ENCODE measurements at places on chromosomes 12 and 14. TPM values are rescaled to one million over a fixed set of nuclear protein-coding genes. Genes with fewer than 3 reads are reported as not detected.

- H3K27me3 ChIP-seq, result no peaks in the 10 kb centered on the region
- peaks cover 10% of the 10 kb centered on the region for H3K36me3 ChIP-seq
- peak overlapping the region; percentile 47 for H3K27ac ChIP-seq
- no peak overlapping the region for H3K4me3 ChIP-seq
- peaks cover 58% of the 10 kb centered on the region for H3K4me1 ChIP-seq
Measured at GRCh38 chr14:73774241-73774570, 60.0 kb upstream of the PNMA1 start.

The CD4 gene
- total RNA-seq, result 0.64 TPM

The NANOG gene
- total RNA-seq, result not detected

GRCh38 chr14:101109981-101110728 is 206.6 kb upstream of the RTL1 start:
- H3K4me3 ChIP-seq, result no peak overlapping the region
- DNase-seq, result peak; percentile 64
- peaks cover 3% of the 10 kb centered on the region for H3K27me3 ChIP-seq
- H3K4me1 ChIP-seq, result peaks cover 8% of the 10 kb centered on the region
- H3K36me3 ChIP-seq, result no peaks in the 10 kb centered on the region
- peak overlapping the region; percentile 41 for H3K27ac ChIP-seq

- H3K27ac ChIP-seq, result no peak overlapping the region
- DNase-seq, result no peak
- peaks cover 6% of the 10 kb centered on the region for H3K27me3 ChIP-seq
Measured at GRCh38 chr14:38419579-38419978, 163.7 kb upstream of the CLEC14A start.

DNA sequence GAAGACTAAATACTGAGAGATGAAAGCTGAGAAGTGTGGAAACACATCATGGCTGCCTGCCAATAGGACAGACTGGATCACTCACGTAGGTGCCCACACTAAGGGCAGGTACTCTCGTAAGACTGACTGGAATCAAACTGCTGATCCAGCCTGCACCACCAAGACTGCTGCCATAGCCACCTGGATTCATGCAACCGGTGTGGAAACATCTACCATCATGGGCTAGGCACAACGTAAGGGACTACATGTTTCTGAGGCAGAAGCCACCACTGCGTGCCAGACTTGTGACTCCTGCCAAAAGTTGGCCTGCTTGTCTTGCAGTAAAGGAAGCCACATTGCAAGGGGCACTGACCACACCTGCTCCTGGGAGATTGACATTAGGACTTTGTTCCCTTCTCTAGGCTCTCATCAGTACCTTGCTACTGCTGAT is 3.8 kb downstream of the POMT2 start:
- peaks cover 44% of the 10 kb centered on the region for H3K4me1 ChIP-seq
- no peak for DNase-seq
- no peak overlapping the region for H3K27ac ChIP-seq
- H3K27me3 ChIP-seq, result no peaks in the 10 kb centered on the region

DNA sequence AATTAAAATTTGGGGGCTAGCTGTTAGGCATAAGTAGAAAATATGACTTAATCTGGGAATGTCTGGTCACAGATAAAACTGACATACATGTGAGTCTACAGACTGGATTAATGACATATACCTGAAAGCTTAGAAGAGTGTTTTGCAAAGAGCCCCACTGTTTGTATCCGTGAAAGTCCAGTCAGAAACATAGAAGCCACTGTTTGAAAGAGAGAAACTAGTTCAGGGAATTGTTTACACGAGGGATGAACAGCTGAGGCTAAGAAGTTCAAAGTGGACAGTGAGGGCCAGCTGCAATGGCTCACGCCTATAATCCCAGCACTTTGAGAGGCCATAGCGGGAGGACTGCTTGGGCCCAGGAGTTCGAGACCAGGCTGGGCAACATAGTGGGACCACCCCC is 36.2 kb upstream of the SGPP1 start:
- no peak overlapping the region for H3K27ac ChIP-seq
- DNase-seq, result no peak
- H3K4me1 ChIP-seq, result peaks cover 11% of the 10 kb centered on the region

DNA sequence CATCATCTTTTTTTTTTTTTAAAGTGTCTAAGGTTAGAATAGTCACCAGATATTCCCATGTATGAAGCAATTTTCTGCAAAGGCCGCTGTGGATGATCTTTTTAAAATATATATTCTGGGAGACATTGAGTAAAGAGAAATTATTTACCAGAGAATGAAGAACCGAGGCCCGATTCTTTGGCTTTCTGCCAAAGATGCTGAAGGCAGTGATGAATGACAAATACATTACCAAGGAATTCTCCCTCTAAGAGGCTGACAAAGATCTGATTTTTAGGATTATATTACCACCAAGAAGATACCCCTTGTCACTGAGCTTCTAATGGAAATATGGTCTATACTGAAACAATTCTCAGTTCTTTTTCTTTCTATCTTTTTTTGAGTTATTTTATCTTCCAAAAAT is 336.8 kb downstream of the NAV3 start:
- no peak overlapping the region for H3K27ac ChIP-seq
- H3K36me3 ChIP-seq, result no peaks in the 10 kb centered on the region
- no peak overlapping the region for H3K4me3 ChIP-seq
- peaks cover 3% of the 10 kb centered on the region for H3K27me3 ChIP-seq
- H3K4me1 ChIP-seq, result no peaks in the 10 kb centered on the region

DNA sequence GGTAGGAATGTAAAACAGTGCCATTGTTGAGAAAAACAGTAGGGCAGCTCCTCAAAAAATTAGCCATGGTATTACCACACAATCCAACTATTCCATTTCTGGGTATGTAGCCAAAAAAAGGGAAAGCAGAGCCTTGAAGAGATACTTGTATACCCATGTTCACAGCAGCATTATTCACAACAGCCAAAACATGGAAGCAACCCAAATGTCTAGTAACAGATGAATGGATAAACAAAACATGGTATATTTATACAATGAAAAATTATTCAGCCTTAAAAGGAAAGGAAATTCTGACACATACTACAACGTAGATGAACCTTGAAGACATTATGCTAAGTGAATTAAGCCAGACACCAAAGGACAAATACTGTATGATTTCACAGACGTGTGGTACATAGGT is 67.6 kb upstream of the GNG2 start:
- H3K4me1 ChIP-seq, result no peaks in the 10 kb centered on the region
- no peak overlapping the region for H3K27ac ChIP-seq
- peaks cover 17% of the 10 kb centered on the region for H3K27me3 ChIP-seq
- H3K36me3 ChIP-seq, result no peaks in the 10 kb centered on the region
- no peak for DNase-seq

The GPR65 gene
- total RNA-seq, result not detected

GRCh38 chr12:70366581-70367257 is 629 bp downstream of the KCNMB4 start:
- H3K36me3 ChIP-seq, result peaks cover 3% of the 10 kb centered on the region
- H3K27me3 ChIP-seq, result peaks cover 28% of the 10 kb centered on the region
- no peak for DNase-seq
- no peaks in the 10 kb centered on the region for H3K4me1 ChIP-seq
- H3K27ac ChIP-seq, result peak overlapping the region; percentile 85
